Pulmonary artery endothelial cell (primary cell): ENCODE measurements at places on chromosomes 7 and 10. TPM values are rescaled to one million over a fixed set of nuclear protein-coding genes. Genes with fewer than 3 reads are reported as not detected.

The CHN2 gene
- 0.13 and 0.78 TPM in 2 replicates for total RNA-seq

The SPDYE17 gene
- not detected in 2 replicates for total RNA-seq

The PKD2L1 gene
- not detected in 2 replicates for total RNA-seq

The CYP3A4 gene
- not detected in 2 replicates for total RNA-seq

The FHIP2A gene
- 19.0 and 19.9 TPM in 2 replicates for total RNA-seq

The GPR146 gene
- total RNA-seq: 17.4 and 29.8 TPM in 2 replicates

The FAM241B gene
- total RNA-seq: 0.20 TPM in 1 of 2 replicates, not detected in the other

The DPYSL4 gene
- 10.5 and 14.1 TPM in 2 replicates for total RNA-seq

The BRI3 gene
- total RNA-seq: 59.2 and 75.0 TPM in 2 replicates

The PRR15 gene
- total RNA-seq: 3.2 and 5.8 TPM in 2 replicates

The DYNC1I1 gene
- 3.9 and 9.6 TPM in 2 replicates for total RNA-seq

The VPS50 gene
- total RNA-seq: 26.8 and 41.4 TPM in 2 replicates

The EVX1 gene
- not detected in 2 replicates for total RNA-seq

The NANOS1 gene
- 0.11 and 0.13 TPM in 2 replicates for total RNA-seq

The ZCWPW1 gene
- 0.42 and 0.53 TPM in 2 replicates for total RNA-seq

The PLAU gene
- total RNA-seq: 25.9 and 29.0 TPM in 2 replicates

The ELAPOR2 gene
- 26.0 and 46.4 TPM in 2 replicates for total RNA-seq

The LIPF gene
- total RNA-seq: not detected in 2 replicates

The TAS2R4 gene
- 0.33 and 0.85 TPM in 2 replicates for total RNA-seq

The OR9A2 gene
- total RNA-seq: not detected in 2 replicates

The VOPP1 gene
- total RNA-seq: 143 and 163 TPM in 2 replicates

The MINDY4 gene
- 2.2 and 3.2 TPM in 2 replicates for total RNA-seq

The PRLHR gene
- not detected in 2 replicates for total RNA-seq

The MEOX2 gene
- total RNA-seq: not detected in 2 replicates

The CLCN1 gene
- not detected in 2 replicates for total RNA-seq

The MYOZ1 gene
- total RNA-seq: not detected in 2 replicates

The SPDYE2 gene
- total RNA-seq: not detected in 2 replicates

The TMEM196 gene
- not detected in 2 replicates for total RNA-seq

The CXCL12 gene
- 0.40 and 2.0 TPM in 2 replicates for total RNA-seq

The AGFG2 gene
- total RNA-seq: 27.1 and 36.5 TPM in 2 replicates

The LOXL4 gene
- 1.1 and 1.3 TPM in 2 replicates for total RNA-seq

The CDC14C gene
- not detected in 2 replicates for total RNA-seq

The GPR26 gene
- not detected in 2 replicates for total RNA-seq

The HECTD2 gene
- total RNA-seq: 3.4 and 7.3 TPM in 2 replicates

The EFCAB10 gene
- total RNA-seq: not detected in 2 replicates

The ZNF467 gene
- total RNA-seq: 2.3 and 2.7 TPM in 2 replicates

The TACC2 gene
- 6.1 and 9.7 TPM in 2 replicates for total RNA-seq

The BMPER gene
- total RNA-seq: 0.42 and 0.46 TPM in 2 replicates

The RTKN2 gene
- total RNA-seq: 0.49 and 0.92 TPM in 2 replicates

The SPDYE2B gene
- total RNA-seq: not detected in 2 replicates

The SERPINE1 gene
- total RNA-seq: 2,165 and 2,466 TPM in 2 replicates

The TMEM26 gene
- total RNA-seq: 0.14 and 0.26 TPM in 2 replicates

The BHLHA15 gene
- total RNA-seq: 1.5 and 1.8 TPM in 2 replicates

The MPP7 gene
- total RNA-seq: 0.07 TPM in 2 replicates

The SFTPA1 gene
- not detected in 2 replicates for total RNA-seq

The LRRC18 gene
- total RNA-seq: not detected in 2 replicates
